ENCODE measurements at places on chromosomes 16 and 17.

- no peak for DNase-seq
These were observed 5.3 kb upstream of the HSD11B2 start for GRCh38 chr16:67425580-67425979.

- no peak for DNase-seq
These were observed 184.4 kb upstream of the CDH11 start for GRCh38 chr16:65306300-65306699.

- DNase-seq, result no peak
These were observed 322 bp upstream of the KLHL11 start for GRCh38 chr17:41865596-41865893.

GRCh38 chr16:83393196-83393981 is 414.4 kb upstream of the HSBP1 start:
- no peak for DNase-seq

DNA sequence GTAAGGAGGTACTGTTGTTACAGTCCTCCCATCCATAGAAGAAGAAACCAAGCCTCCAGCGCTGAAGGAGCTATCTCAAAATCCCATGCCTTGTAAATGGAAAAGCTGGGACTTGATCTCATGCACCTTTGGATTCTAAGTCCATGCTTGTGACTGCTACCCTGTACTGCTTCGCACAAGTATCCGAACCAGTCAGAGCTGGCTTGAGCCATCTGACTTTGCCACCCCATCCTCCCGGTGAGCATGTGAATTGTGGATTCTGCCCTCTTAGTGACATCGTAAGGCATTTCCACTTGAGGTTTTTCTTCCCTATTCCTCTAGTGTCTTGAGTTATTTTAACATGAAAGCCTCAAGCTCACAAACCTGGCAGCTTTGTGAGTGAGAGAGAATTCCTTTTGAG is 15.3 kb downstream of the MYOCD start:
- no peak for DNase-seq

- DNase-seq, result peak; percentile 58
These were observed 20.2 kb downstream of the TBCD start for GRCh38 chr17:82772026-82772425.

DNA sequence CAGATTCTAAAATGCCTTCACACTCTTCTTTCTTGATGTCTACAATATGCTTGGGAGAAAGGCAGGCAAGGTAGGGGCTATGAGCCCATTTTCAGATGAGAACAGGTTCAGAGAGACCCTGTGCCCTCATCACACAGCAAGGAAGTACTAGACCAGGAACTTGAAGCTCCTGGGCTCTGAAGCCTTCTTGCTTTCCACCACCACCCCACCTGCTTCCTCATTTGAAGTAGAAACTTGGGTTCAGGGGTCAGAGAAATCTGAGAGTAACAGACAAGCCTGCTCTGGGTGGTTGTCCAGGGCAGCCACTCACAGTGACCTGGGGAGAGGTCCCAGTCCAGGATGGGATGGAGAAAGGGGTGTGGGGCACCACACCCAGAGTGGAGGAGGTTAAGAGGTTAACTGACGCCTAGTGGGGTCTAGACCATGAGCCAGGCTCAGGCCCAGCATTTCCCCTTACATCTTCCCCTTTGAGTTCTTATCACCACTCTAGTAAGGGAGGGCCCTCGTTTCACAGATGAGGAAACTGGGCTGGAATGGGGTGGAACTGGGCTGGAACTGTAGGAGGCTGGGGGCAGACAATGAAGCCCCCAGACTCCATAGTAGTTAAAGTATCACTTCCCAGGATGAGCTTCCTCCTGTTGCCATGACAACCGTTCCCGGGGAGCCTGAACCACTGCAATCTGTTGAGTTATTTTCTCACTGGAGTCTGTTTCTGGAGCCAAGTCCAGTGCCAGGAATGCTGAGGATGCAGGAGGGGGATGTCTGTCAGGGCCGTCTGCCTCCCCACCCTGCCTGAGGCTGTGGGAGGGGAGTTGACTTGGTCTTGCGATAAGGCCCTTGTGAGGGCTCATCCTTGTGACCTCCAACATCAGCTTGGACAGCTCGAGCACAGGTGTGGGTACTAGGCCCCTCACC is 16.2 kb upstream of the PHF12 start:
- no peak for DNase-seq

DNA sequence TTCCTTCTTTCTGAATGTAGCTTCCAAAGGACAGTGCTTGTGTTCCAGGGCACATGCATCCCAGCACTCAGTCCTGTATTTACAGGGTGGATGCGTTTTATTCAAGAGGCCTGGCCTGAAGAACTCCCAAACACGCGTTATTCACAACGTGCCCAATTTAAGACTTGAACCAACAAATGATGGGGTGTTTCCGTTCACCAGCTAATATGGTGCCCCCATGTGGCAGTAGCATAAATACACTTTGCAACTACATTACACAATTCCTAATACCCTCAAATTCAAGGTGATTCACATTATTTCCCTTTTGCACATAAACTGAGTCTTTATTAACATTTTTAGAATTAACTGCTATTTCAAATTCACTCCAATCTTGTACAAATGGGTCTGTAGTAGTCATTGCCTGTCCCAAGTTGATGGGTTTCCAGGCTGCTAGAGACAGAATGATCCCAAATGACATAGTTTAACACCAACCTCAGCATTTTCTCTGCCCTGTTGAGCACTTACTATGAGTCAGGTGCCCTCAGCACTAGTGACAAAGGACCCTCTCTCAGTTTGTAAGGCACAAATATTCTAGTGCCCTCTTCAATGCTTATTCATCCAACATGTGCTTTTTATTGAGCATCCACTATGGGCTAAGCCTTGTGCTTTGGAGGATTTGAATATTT is 26.9 kb downstream of the HSD17B2 start:
- DNase-seq, result no peak

DNA sequence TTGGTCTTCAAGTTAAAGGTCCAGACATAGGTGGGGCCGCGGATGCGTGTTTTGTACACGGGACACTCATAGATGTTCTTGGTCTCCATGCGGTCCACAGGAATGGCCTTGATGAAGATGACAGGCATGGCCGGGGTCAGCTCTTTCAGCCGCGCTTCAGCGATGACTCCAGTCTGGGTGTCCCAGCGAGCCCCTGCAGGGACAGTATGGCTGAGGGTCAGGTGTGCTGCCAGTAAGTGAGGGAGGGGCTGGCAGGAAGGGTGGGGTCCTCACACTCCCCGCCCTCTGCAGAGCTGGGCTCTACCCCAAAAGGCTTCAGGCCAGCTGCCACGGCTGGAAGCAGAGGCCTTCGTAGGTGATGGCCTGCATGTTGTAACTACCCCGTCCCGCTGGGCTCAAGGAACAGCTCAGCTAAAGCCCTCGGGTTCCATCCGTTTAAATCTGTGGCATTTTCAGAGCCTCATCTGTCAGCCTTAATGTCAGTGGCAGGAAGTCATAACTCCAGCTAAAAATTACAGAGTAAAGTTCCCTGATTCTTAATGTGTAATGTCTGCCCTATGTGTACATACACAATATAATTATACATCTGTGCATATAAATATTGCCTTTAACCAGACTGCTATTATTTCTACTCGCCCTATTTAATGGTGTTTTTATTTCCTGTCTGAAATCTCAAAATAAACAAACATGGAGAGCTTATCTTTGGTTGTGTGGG is 45.7 kb downstream of the PGS1 start:
- DNase-seq, result no peak

GRCh38 chr17:8986295-8986694 is 20.8 kb upstream of the PIK3R5 start:
- DNase-seq, result no peak

DNA sequence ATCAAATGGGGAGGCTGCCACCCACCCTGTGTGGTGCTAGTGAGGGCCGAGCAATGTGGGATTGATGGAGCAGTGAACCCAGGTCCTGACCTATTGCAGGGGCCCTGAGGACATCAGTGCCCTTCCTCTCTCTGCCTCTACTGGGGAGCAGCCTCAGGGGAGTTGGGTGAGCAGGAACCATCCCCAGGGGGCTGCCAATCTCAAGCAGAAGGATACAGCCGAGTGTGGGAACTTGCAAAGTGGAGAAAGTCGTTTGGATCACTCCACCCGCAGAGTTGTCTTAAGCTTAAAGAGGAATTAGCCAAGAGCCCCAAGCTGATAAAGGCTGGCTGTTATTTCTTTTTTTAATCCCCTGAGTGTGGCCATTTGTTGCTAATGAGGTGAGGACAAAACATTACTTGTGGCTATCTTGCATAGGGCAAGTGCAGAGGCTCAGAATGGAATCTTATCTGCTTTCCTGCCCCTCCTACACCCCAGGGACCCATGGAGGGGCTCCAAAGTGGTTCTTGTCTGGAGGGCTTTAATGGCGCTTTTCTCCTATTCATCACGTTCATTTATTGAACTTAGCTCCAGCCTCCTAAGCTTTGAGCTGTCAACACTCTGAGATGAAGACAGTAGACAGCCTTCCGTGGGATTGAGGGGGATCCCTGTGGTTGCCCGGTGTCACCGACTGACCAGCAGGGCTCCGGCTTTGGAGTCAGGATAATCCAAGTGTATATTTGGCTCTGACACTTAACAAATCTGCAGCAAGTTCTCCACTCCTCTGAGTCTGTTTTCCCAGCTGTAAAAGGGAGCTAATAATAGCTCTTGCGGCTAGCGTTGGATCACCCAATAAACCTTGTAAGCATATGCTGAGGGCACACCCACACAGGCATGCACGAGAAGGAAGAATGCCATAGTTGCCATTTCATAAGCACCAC is 45.1 kb downstream of the MYH11 start:
- DNase-seq, result no peak

- no peak for DNase-seq
These were observed 44.4 kb upstream of the ARL4D start for GRCh38 chr17:43354371-43354770.

- peak; percentile 94 for DNase-seq
These were observed 21.5 kb upstream of the RABEP1 start for GRCh38 chr17:5260542-5260941.

DNA sequence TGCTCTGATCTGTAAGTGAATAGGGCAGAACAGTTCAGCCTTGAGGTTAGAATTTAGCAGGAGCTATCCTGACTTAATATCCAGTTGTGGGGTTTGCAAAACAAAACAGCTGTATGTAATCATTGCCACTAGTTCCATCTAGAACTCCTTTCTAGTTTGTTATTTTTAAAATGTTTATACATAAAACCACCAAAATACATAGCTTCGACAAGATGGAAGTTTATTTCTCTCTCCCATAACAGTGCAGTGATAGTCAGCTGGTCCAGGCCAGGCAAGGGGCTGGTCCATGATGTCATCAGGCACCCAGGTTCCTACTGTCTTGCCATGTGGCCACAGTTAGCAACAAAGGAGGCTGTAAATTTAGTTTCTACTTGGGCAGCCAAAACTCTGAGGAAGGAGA is 10.5 kb upstream of the PLK1 start:
- DNase-seq, result no peak

DNA sequence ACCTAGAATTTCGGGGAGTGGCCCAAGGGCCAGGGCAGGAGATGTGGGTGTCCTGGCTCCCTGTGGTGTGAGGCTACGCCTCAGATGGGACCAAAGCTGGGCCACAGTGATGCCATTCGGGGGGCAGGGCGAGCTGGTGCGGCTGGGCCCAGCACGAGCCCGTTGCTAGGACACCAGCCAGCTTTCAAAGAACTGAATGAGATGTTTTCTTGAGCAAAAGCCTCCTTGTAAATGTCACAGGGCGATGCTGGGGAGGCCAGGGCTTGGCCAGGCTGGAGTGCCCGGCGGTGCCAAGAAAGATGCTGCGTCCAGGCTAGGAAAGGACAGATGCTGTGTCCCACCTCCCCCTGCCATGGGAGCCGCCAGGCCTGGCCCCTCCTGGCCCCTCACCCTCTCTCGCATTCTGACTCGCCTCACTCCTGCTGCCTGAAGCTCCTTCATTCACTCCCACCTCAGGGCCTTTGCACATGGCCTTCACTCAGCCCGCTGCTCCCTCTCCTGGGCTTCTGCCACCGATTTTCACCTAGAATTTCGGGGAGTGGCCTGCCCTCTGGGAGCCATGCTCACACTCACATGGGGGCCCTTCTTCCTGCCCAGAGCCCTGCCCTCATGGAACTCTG is 39.1 kb downstream of the CPNE2 start:
- DNase-seq, result no peak

- no peak for DNase-seq
These were observed 126.8 kb downstream of the ZFHX3 start for GRCh38 chr16:72921106-72921505.

GRCh38 chr16:2799205-2799858 is 1.1 kb downstream of the PRSS41 start:
- no peak for DNase-seq

DNA sequence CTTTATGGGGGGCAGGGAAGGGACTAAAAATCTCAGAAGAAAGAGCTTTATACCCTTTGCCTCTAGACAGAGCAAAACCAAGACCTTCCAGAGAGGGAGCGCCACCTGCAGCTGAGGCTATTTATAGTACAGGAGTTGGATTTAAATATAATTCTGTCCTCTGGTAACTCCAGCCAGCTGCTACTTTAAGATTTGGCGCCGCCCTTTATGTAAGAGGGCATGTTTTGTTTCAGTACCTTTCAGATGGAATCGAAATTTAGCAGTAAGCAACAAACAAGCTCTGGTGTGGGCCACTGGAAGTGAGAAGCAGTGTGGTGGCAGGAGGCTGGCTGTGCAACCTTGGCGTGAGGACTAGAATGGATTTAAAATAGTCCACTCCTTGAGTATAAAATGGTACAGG is 5.2 kb upstream of the GUCY2D start:
- DNase-seq, result peak; percentile 65

GRCh38 chr16:58236231-58236690 is 38.4 kb upstream of the CSNK2A2 start:
- DNase-seq, result peak; percentile 56

GRCh38 chr17:7841915-7842379 is 7.9 kb downstream of the KDM6B start:
- peak; percentile 91 for DNase-seq

- no peak for DNase-seq
These were observed 266.0 kb upstream of the ZFHX3 start for GRCh38 chr16:73313950-73314349.

GRCh38 chr17:61452301-61453290 is at the start of gene TBX4:
TBX4 (plus strand) TSS chr17:61452422; CDS start chr17:61456491, 4,069 bp downstream.
- DNase-seq, result no peak

DNA sequence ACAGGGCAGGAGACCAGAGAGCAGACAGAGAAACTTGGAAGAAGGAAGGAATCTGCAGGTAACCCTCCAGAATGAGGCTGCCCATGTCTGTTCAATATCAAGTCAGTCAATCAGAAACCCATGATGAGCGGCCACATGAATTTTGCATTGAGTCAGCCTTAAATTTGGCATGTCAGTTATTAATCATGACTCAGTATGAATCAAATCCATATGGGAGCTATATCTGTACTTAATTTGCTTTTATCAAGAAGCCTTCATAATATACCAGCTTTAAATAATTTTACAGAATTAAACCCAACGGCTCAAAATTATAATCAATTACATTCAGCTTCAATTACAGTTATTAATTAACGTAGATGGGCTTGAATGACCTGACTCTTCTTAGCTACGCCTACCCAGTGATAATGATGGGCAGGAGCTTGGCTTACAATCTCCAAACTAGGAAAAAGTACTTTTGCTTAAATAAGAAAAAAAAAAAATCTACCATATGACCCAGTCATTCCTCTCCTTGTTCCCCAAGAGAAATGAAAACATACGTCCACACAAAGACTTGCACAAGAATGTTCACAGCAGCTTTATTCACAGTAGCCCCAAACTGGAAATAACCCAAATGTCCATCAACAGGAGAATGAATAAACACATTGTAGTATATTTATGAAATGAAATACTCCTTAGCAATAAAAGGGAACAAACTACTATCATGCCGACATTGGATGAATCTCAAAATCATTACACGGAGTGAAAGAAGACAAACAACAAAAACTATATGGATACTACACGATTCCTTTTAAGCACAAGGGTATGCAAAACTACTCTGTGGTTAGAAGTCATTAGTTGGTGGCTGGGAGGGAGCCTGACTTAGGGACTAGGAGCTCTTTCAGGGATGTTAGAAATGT is 48.6 kb downstream of the SLC39A11 start:
- DNase-seq, result no peak

GRCh38 chr17:47956791-47957590 is 692 bp downstream of the PRR15L start:
- peak; percentile 64 for DNase-seq
